ENCODE measurements at places on chromosomes 11 and 22.

DNA sequence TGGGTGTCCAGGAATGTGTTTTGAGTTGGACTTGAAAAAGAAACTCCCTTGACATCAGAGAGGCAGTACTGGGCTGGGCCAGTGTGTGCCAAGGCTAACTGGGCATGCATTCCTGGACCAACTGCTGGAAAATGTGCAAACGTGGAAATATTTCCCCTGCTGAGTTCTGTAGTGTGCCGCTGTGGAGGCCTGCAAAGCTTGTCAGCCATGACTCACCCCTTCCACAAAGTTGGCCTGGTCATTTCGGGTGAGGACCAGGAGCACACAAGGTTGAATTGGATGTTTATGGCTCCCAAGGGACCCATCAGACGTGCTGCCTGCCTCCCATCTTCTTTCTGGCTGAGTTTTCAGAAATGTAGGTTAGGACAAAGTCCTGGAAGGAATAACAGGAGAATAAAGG lies 513.1 kb downstream of the MIAT start:
- DNase-seq = no peak

GRCh38 chr11:67308031-67308866 lies 4.9 kb downstream of the SSH3 start:
- DNase-seq = no peak

- no peak for DNase-seq
Observed at GRCh38 chr11:70075836-70076235, 2.3 kb upstream of the ANO1 start.

GRCh38 chr11:66136752-66137123 lies 66.7 kb downstream of the PACS1 start:
- DNase-seq = no peak

GRCh38 chr11:64608046-64608445 lies 17.0 kb downstream of the SLC22A12 start:
- no peak for DNase-seq

DNA sequence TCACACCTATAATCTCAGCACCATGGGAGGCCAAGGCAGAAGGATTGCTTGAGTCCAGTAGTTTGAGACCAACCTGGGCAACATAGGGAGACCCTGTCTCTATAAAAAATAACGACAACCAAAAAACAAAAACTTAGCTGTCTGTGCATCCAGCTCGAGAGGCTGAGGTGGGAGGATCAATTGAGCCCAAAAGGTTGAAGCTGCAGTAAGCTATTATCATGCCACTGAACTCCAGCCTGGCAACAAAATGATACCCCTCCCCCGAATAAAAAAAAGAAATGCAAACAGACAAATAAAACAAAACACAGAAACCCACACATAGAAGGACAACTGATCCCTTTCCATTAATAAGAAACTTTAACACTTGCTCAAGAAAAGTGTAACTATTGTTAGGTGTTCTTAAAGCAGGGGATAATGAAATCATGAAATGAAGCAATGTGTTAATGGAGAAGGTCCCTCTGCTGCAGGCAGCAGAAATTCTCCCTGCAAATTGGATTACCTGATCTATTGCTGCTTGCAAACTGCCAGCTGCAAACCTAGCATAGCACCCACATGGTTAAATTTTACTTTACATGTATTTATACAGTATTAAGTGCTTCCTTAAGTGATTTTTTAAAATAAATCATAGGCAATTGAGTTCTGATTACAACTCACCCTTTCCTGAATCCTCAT lies 226.3 kb downstream of the SBF2 start:
- no peak for DNase-seq

DNA sequence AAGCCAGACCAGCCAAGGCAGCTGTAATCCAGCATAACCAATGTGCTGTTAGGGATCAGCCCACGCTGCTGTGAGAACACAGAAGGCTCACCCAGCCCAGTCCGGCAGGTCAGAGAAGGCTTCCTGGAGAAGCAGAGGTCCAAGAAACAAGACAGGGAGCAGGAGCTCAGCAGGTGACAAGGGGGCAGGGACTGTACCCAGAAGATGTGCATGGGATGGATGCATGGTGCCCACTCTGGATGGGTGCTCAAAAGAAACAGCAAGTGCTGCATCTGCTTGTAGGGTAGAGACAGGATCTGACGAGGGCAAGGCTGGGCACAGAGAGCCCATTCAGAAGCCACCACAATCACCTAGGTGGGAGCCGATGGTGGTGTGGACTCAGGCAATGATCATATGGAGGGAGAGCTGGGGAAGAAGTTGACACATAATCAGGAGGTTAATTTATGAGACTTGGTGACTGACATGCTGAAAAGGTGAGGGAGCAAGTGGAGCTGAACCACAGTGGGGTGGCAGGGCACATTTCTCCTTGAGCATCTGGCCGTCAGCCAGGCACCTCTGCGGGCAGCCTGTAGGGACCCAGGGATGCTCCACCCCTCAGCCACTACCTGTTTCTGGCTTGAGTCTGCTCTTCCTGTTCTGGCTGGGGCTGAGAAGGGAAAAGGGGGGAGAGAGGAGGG lies 102.3 kb upstream of the DRD2 start:
- no peak for DNase-seq

GRCh38 chr11:46049325-46049897 lies 71.8 kb downstream of the PHF21A start:
- no peak for DNase-seq

DNA sequence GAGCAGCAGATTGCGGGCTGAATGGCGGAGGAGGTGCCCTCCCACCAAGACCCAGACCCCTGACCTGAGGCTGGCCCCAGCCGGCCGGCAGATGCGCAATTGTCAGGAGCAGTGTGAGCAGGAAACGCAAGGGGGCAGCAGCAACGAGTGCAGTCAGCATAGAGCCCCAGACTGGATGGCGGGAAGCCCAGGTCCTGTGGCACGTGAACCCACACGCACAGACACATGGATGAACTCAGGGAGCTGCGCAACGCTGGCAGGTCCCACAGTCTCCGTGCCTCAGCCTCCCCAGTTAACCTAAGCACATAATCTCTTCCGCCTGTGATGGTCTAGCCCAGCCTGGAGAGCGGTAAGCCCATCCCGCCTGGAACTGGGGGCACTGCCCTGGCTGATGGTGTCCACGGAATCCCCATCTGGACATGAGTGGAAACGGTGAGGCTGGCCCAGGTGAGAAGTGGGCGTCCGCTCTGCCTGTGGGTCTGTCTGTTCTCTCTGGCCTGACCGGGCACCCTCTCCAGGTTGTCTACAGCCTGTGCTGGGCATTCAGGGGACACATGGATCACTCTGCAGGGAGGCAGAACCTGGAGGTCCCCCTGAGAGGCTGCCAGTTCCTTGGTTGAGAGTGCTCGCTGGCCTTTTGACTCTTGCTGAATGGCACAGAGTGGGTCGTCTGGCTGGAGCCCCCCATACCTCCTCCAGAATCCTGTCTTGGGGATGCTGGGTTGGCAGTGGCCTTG lies 626 bp upstream of the TBX10 start:
- DNase-seq = no peak

DNA sequence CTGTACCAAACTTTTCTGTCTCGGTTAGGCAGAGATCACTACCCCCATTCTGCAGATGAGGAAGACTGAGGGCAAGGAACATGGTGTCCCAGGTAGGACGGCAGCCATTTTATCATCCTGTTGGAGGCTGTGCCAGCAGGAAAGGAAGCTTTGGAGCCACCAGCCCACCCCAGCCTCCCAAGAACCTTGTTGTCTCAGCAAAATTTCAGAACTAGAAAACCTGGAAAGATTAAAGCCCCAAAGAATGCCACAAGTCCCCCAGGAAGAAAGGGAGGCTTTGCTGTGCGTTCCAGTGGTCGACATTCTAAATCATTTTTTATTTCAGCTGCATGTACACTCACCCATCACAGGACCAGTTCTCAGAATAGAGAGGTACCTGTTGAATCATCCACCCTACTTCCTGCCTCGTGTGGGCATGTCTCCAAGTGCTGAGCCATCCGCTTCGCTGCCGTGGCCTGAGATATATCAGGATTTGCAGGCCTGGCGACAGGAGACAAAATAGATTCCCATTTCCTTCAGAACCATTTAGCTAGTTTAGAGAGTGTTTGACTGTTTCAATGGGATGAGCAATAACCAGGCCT lies 13.0 kb upstream of the EIF3D start:
- DNase-seq = no peak

- DNase-seq = no peak
Observed at GRCh38 chr11:111298413-111299100, at the start of gene POU2AF3. POU2AF3 (plus strand) TSS chr11:111298546; CDS start chr11:111298582, 36 bp downstream.

- no peak for DNase-seq
Observed at GRCh38 chr11:119687373-119688046, 41.5 kb downstream of the NECTIN1 start.

DNA sequence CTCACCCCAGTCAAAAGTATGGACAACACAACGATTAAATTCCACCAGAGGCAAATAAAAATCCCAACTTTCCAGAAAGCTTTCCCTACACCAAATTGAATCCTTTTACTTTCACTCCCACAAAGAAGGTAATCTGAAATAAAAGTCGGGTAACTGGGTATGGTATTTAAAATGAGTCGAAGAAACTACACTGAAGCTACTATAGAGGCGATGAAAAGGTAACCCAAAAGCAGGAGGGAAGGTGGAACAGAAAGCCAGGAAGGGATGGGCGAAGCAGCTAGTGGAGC lies 1.1 kb downstream of the PICALM start:
- no peak for DNase-seq

GRCh38 chr11:105220121-105220520 lies 80.6 kb upstream of the CARD18 start:
- DNase-seq = peak; percentile 54

GRCh38 chr22:46676881-46677280 lies 56.7 kb downstream of the GRAMD4 start:
- no peak for DNase-seq

DNA sequence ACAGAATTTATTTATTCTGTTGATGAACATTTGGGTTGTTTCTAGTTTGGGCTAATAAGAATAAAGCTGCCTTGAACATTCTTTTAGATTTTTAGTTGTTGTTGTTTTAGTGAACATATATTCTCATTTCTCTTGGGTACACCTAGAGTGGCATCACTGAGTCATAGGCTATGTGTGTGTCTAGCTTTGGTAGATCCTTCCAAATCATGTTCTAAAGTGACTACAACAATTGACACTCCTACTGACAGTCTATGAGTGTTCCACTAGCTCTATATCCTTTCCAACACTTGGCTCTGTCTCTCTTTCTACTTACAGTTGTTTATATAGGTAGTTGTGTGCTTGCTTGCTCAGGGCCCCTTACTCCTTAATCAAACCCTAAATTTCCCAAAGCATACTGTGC lies 346.0 kb upstream of the NCAM1 start:
- no peak for DNase-seq

DNA sequence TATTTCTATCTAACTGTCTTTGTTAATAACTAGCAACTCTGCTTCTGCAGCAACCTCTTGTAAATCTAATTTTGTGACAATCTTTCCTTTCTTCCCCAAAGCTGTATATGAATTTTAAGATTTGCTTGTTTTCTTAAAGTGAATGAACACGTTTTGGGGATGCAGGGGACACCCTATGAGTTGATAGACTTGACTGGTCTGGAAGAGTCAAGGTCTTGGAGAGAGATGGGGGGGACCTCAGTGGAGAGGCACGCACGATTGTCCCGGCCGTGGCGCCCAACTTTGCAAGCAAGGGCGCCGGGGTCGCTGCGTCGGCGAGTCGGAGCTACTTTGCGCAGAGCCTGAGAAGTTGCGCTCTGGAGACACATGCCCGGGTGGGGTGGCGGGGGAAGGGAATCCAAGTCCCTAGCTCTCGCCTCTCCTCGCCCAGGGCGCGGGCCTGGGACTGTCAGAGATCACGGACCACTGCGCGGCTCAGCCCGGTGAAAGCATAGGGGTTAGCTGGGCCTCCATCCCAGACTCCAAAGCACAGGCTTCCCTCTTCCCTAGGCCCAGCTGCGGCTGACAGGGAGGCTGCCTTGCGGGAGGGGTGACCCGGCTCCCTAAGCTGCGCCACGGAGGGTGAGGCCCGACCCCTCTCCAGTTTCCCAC lies 854 bp downstream of the ABCC8 start:
- no peak for DNase-seq

DNA sequence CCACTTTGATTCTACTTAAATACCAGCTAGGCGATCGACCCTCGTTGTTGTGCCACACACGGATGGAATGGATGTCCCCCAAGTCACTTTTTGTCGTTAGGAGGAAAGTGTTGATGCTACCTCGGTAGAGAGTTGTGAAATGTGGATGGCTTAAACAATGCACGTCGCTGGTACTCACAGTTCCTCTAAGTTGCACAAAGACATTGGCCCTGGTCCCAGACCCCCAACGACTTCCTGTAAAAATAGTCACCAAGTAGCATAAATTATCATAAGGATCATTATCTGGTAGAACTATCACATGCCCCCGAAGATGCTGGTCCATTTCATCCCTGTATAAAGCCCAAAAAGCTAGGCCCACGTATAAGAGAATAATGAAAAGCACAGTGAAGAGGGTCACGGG lies 3.8 kb downstream of the PKDREJ start:
- DNase-seq = no peak

DNA sequence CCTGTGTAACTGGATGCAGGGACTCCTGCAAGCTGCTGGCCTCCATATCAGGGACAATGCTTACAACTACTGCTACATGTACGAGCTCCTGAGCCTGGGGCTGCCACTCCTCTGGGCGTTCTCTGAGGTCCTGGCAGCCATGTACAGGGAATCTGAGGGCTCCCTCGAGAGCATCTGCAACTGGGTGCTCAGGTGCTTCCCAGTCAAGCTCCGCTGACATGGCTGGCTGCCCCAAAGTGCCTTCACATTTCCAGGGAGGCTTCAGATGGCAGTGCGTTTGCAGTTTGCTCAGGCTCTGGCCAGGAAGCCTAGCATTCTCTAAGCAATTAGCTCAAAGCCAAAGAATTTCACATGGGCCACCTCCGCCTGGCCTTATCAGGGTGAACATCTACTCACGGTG lies 117.4 kb upstream of the PARVA start:
- DNase-seq = no peak

- no peak for DNase-seq
Observed at GRCh38 chr22:37254867-37255233, 10.8 kb upstream of the RAC2 start.

- no peak for DNase-seq
Observed at GRCh38 chr22:48065892-48066291, 1303.4 kb downstream of the TBC1D22A start.

DNA sequence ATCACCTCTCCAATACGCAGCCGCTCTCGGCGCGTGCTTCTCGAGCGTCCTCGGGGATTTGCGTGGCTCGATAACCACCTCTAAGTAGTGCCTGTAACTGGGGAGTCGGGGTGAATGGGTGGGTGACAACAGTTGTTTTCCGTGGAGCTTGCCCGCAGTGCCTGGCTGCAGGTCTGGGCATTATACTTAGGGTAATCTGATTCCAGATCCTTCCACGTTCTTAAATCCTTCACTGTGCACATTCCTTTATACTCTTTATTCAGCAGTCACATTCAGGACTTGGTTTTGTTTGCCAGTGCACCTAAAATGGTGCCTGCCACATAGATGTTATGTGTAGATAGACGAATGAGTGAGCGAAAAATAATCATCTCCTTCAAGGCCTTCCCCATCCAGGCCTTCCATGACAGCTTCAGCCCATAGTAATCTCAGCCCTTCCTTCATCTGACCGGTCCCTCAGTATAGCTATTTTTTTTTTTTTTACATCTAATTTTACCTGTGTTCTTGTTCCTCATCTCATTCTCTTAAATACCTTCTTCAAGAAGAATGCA lies 602 bp downstream of the NAT10 start:
- DNase-seq = no peak

GRCh38 chr22:23856721-23857605 lies 712 bp upstream of the SLC2A11 start:
- no peak for DNase-seq

GRCh38 chr11:70948855-70949531 lies 303.4 kb downstream of the SHANK2 start:
- no peak for DNase-seq
